ENCODE measurements at places on chromosomes 3 and 15. TPM values are rescaled to one million over a fixed set of nuclear protein-coding genes. Genes with fewer than 3 reads are reported as not detected.

GRCh38 chr3:52529376-52530333, 4.0 kb downstream of the NT5DC2 start:
- no peaks in the 10 kb centered on the region for H3K4me1 ChIP-seq
- DNase-seq, result no peak
- H3K27me3 ChIP-seq, result no peaks in the 10 kb centered on the region
- no peaks in the 10 kb centered on the region for H3K36me3 ChIP-seq

DNA sequence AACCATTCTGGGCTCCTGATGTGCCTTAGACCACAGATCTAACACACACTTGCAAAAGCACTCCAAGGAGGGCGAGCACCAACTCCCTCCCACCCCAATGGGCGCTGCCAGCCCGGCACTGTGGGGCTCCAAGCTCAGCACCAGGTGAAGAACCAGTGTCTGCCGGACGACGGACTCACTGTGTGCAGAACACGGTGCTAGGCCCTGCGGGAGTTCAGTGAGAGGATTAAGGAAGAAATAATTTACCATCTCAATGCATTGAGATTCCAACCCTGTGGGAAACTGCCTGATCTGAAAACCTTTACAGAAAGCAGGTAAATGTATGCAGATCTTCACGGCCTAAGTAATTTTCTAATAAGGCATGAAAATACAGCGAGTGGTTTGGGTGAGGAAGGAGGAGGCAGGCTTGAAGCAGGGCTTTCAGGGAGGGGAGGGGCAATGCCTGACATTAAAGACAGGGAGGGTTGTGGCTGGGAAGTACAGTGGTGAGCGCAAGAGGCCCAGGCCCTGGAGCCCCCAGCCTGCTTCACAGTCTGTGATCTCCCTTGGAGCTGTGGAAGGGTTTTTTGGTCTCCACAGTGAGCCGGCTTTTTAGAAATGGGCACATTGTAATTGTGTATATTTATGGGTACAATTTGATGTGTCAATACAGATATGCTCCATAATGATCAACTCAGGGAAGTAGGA, 35.6 kb upstream of the CHRNB4 start:
- H3K27me3 ChIP-seq, result no peaks in the 10 kb centered on the region
- DNase-seq, result no peak
- no peaks in the 10 kb centered on the region for H3K36me3 ChIP-seq
- no peaks in the 10 kb centered on the region for H3K4me1 ChIP-seq

HRG gene
- not detected for total RNA-seq

LSMEM2 gene
- total RNA-seq, result not detected
